ENCODE measurements at places on chromosomes 3 and 15.

DNA sequence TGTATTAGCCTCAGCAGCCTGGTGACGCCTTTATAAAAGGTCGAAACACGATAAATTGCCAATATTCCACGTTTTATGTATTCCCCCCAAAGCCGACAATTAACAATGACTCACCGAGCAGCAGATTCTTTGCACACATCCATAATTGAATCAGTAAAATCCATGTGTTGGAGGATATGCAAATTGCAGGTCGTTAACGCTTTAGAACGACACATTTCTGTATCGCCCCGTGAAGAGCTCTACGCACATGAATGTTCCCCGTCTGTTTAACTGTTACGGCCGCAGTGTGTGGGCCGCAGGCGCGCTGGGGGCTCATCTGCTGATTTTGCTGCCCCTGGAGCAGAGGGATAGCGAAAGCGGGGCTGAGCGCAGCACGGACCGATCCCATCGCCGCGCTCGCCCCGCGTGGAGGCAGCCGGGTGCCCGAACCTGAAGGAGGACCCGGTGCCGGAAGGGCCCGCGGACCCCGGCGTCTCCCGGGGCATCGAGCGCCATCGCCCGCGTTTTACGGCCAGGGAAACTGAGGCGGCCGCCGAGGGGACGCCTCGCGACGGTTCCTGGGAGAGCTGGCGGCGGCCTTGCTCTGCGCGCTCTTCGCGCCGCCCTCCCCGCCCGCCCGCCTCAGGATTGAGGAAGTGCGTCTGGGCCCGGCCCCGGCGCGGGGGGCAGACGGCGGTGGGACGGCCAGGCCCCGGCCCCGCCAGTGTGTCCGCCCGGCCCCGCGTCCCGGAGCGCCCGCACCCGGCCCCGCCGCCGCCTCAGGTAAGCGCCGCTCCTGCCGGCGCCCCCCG is at the start of gene LRRK1:
TSS of gene LRRK1 (plus strand) at position 668 of the 791 bp plus-strand sequence. CDS start 5,276 bp downstream, outside the sequence.
- no peak for DNase-seq

DNA sequence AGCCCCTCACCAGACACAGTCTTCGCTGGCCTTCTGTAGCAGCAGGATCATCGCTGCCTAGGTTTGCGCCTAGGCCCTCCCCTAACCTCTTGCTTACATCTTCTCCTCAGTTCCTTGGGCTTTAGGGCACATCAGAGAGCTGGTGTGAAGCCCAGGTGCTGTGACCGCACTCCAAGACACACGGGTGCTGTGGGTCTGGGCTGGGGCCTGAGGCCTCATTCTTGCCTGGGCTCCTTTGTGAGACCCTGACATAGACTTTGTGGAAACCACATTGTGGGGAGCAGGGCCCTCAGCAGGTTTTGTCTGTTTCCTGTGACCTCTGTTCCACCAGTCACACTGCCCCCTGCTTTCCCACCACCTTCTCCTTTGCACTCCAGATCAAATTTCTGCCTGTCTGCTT is 8.0 kb downstream of the AMIGO3 start:
- DNase-seq, result no peak

DNA sequence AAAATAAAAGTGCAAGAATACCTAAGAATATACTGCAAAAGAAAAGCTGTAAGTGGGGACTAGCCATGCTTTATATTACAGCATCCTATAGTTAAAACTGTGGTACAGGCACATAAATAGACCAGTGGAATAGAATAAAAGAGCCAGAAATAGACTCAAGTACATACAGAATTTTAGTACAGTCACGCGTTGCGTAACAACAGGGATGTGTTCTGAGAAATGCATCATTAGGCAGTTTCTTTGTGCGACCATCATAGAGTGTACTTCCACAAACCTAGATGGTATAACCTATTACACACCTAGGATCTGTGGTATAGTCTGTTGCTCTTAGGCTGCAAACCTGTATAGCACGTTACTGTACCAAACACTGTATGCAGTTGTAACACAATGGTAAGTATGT is 61.8 kb downstream of the PCCB start:
- DNase-seq, result no peak

GRCh38 chr3:12371525-12372140 is 82.8 kb downstream of the PPARG start:
- DNase-seq, result no peak

DNA sequence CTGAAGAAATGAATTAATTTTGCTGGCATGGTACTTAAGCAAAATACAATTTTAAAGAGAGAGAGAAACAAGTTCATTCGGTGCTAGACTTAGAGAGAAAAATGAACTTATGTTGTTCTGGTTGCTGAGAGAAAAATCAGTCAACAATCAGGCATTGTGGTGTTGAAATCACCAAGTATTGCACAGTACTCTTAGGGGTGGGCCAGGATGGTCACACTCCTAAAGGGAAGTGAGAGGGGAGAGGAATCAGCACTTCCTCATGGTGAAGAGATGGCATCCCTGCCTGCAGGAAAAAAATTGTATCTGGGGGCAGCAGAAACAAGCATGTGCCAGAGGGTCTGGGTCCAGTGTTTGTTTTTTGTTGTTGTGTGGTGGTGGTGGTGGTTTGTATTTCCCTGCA is 7.0 kb upstream of the DMXL2 start:
- no peak for DNase-seq

- DNase-seq, result no peak
Measured at GRCh38 chr3:195559723-195560409, 16.7 kb upstream of the PPP1R2 start.

- no peak for DNase-seq
Measured at GRCh38 chr3:94004301-94004910, 24.0 kb downstream of the STX19 start.

DNA sequence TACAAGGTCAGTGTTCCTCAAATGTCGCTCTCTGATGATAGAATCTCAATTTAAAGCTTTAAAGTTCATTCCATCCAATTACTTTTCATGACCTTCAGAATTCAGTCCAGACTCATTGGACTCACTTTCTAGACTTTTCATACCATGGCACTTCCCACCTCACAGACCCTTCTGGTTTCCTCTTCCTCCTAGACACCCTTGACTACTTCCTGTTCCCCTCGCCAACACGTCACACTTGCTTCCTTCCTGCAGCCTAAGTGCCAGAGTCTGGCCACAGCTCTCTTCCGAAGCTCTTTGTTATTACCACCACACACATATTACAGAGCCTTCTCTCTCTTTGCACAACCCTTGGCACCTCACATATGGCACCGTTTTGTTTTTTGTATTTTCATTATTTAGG is 59.1 kb upstream of the UMPS start:
- no peak for DNase-seq

- DNase-seq, result no peak
Measured at GRCh38 chr15:75666823-75667501, 19.2 kb downstream of the SNX33 start.

DNA sequence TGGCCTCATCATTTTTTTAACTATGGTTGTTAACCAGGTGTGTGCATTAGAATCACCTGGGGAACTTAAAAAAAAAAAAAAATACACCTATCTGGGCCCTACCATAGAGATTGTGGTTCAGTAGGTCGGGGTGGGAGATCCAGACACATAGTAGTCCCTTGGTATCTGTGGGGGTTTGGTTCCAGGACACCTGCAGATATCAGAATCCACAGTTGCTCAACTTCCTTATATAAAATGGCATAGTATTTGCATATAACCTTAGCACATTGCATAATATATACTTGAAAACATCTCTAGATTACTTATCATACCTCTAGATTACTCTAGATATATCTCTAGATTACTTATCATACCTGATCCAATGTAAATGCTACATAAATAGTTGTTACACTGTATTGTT is 5.0 kb downstream of the IQGAP1 start:
- DNase-seq, result no peak

- DNase-seq, result no peak
Measured at GRCh38 chr3:126474498-126475412, 936 bp downstream of the ZXDC start.

DNA sequence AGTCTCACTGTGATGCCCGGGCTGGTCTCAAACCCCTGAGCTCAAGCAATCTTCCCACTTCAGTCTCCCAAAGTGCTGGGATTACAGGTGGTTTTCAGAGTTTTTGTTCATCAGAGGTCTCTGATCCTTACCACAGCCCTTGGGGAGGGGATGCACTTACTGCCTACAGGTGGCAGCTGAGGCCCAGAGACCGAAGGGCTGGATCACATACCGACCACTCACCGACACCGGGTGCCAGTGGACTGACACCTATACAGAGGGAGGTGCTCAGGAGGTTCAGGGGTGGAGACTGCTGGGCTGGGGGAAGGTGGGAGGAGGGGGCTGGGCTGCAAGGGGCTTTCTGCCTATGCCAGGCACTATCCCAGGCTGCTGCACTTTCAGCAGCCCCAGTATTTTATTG is 19.5 kb downstream of the DUSP7 start:
- no peak for DNase-seq

GRCh38 chr15:96735632-96736240 is 405.2 kb downstream of the NR2F2 start:
- no peak for DNase-seq

DNA sequence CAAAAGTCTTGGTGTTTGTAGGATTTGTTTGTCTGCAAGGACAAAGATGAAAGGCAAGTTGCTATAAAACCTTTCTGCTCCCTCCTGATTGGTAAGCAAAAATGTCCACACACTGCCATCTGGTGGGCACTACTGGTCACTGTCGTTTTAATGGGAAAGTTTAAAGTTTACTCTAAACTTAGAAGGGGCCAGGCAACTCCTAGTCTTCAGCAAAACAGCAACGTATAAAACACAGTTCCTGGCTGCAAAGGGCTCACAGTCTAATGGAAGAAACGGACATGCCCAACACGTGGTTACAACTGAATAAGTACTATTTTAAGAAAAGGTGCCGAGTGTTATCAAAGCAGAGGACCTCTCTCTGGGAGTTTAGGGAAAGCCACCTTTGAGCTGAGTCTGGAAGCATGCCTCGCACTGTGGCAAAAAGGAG is 23.7 kb upstream of the TPRG1 start:
- DNase-seq, result peak; percentile 62

DNA sequence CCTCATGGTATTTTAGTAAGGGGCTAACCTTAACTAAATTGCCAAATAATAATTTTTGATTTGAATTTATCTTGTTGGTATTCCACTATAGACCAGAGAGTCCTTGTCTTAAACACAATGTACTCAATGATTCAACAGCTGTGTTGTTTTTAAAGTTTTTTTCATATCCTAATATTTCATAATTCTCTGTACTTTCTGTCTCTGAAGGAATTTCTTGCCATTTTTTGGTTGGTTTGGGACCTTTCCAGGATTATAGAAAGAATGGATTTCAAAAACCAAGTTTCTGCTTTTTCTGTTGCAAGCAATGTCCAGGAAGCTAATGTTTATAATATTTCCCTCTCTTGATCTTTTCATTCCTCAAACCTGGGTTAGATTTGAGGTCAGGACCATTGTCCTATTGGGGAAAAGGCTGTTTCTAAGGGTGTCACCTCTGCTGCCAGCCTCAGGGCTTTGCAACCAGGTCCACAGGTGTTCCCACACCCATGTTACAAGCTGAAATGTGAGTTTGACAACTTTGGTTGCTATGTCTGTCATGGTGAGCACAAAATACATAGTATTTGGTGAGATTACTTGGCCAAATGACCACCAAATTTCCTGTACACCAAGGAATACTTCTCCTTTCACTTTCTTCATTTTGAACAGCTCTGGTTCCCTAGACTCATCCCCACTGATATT is 363.7 kb upstream of the RGMA start:
- no peak for DNase-seq

DNA sequence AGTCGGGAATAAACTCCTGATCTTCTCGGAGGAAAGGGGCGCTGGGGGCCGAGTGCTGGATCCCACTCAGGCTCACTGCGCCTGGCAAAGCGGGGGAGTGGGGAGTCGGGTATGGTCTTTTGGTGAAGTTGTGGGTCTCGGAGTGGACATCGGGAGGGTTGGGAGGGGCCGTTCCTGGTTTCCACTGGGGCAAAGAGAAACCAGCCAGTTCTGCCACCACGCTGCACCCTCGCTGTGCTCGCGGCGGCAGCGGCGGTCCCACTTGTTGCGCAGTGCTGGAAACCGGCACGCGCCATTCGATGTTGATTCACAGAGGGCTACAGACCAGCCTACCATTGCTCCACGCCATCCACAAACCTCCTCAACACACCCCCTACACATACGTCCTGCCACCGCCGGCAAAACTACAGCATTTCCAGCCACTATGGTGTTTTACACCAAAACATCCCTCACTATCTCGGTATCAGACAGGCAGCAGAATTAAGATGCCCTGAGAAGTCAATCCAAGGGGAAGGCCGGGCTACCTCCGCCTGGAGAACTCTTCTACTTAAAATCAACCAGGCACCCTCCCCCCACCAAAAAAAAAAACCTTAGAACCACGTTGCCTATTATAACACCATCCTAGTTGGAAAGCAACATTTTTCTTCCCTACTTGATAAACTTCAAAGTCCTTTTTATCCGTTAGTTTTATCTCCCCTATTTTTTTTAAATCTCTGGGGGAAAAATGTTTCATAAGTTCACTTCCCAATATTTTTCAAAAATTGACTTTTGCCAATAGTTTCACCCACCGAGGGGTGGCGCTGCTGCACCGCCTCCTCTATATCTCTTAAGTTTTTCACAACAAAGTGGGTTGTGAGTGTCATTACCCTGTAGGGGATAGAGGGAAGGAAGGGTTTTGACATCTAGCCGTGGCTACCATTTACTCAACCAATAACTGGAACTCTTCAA is 3.6 kb downstream of the BCL6 start:
- peak; percentile 42 for DNase-seq

DNA sequence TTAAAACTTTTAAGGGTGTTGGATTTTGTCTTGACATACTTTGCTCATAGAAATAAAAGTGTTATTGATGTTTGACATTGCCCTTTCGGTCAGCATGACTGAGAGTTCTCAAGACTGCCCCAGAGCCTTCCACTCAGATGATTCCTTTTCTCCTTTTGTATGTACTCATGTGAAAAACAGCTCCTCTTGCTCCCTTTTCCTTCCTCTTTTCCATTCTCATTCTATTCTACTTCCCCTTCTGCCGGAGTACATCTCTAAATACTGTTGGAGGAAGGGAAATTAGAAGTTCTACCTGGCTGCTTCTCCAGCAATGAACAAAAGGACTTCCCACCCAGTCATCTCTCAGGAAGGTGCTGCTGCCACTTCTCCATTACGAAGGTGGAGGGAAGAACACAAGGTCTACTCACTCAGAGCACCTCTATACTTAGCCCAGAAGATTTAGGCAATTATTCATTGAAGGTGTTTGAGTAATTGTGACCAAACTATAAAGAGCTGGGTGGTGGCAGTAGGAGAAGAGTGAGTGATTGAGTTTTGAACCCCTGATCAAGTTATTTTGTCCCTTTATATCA is 163.8 kb upstream of the MBNL1 start:
- no peak for DNase-seq

Measured in hypothalamus (tissue), 51 donors.